Pancreas (tissue), 10 donors: ENCODE measurements at places on chromosomes 7 and 10.

- no peak for DNase-seq
These were observed 159.4 kb upstream of the MEOX2 start for GRCh38 chr7:15845868-15846267.

GRCh38 chr10:92822964-92823363, 25.4 kb upstream of the EXOC6 start:
- no peak for DNase-seq

DNA sequence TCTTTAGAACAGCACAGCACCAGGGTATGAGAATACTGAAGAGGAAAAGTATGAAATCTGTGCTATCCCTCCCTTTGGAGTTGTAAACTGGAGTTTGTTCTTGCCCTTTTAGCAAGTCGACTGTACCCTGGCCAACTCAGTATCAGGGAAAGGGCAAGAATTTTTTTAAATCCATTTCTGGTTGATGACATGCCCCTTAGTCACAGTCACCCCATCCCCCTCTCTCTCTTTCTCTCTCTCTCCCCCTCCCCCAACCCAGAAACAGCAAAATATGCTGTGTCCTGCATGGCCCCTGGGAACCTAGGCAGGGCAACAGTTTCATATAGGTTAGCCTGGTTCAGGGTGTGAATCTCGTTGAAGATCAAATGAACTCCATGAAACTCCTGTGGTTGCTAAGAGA, 177.7 kb upstream of the ADO start:
- DNase-seq = no peak

GRCh38 chr7:139762886-139763285, 14.9 kb downstream of the HIPK2 start:
- no peak for DNase-seq

- DNase-seq = no peak
These were observed 34.8 kb downstream of the ITGB8 start for GRCh38 chr7:20365486-20365885.
